Activated CD8-positive, alpha-beta memory T cell treated with anti-CD3 and anti-CD28 coated beads for 1 hour (primary cell): ENCODE measurements at places on chromosomes 1 and 21.
A peak's percentile ranks its signal among the peaks of the same experiment; 100 is the strongest.

- DNase-seq = no peak
These were observed at the start of gene KCNK1 for GRCh38 chr1:233613252-233614172. TSS of gene KCNK1 (plus strand) at chr1:233614106. CDS start at chr1:233614172, 66 bp downstream.

DNA sequence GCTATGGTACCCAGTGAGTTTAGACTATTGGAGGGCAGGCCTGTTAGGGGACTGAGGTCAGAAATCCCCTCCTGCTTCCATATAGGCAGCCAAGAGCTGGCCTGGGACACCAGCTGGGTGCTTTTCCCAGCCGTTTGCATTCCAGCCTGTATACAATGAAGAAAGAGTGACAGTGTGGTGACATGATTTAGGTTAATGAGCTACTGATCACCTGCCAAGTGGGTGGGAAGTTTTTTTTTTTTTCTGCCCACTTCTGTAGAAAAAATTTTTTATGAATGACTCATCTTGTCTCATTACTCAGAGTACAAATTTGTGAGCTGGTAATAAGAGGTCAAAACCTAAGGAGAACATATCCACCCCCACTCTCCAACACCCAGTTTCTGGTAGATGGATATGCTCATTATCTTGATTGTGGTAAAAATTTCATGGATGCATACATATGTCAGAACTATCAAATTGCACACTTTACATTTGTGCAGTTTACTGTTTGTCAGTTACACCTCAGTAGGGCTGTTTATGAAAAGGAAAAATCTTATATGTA is 16.4 kb upstream of the CGN start:
- no peak for DNase-seq

GRCh38 chr1:218700666-218701065 is 355.5 kb downstream of the TGFB2 start:
- DNase-seq = no peak

- no peak for DNase-seq
These were observed 38.2 kb upstream of the TARDBP start for GRCh38 chr1:10973956-10974881.

GRCh38 chr1:92874987-92875386 is 43.1 kb downstream of the RPL5 start:
- no peak for DNase-seq

DNA sequence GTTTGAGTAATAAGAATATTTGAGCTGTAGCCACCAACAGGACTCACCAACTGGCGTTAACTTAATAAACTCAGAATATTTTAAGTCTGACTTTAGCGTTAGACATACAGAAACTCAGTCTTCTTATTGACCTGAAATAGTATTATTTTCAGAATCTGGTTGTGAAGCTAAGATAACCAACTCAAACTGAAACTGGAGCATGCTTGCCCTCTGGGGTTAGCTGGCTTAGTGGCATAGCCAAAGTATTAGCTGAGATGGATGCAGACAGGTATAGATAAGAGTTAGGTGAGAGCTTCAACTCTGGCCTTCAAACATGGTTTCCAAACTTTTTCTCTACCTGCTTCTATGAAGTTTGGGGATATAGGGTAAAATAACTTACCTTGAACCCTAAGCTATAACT is 40.5 kb downstream of the AMY1C start:
- DNase-seq = no peak

- no peak for DNase-seq
These were observed 8.5 kb upstream of the NID1 start for GRCh38 chr1:236073307-236073897.

GRCh38 chr1:233485385-233485784 is 128.5 kb upstream of the KCNK1 start:
- no peak for DNase-seq

DNA sequence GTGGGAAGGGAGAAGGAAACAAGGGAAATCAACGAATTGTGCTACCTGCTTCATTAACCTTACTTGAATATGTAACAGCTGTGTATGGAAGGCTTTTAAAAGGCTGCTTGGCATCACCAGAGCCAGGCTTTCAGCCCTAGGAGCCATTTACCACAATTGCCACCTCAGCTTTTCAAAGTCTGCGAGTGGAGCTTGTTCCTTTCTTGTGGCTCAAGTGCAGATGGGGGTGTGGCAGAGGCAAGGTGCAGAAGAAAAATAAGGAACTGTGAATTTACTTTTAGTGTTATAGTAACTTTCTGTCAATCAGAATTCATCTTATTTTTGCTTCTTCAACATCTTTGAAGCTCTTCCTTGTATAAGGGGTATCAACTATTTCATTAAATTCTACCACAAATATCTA is 17.6 kb downstream of the CLCA2 start:
- no peak for DNase-seq

DNA sequence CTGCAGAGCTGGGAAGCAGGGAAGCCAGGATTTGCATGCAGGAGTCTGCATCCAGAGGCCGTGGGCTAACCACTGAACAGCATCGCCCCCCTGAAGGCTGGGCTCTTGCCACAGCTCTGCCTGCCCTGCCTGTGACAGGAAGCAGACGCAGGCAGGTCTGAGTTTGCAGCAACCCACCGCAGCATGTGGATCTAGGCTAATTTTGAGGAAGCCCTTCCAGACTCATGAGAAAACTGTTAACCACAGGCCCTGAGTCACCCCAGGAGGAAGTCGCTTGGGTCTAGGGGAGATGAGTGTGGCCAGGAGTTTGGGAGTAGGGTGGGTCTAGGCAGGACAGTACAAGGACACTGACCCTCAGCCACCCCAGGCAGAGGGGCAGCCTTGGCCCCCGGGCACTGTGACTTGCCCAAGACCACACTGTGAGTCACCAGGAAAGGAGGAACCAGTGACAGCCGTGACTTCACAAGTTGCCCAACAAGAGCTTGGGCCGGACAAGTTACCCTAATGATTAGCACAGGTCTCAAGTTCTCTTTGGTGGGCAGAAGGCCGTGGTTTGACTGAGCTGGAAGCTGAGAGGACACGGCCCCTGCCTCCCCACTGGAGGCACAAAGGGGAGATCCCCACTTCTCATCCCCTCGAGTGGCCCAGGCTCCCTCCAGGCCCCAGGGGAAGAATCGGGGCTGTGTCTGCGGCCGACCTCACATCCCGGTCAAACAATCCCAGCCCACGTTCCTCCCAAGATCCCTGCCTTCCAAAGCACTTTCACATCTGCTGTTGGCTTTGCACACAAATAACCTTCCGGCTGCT is 826 bp downstream of the LAPTM5 start:
- peak; percentile 61 for DNase-seq

GRCh38 chr1:39509360-39510009 is 18.0 kb downstream of the BMP8A start:
- no peak for DNase-seq

DNA sequence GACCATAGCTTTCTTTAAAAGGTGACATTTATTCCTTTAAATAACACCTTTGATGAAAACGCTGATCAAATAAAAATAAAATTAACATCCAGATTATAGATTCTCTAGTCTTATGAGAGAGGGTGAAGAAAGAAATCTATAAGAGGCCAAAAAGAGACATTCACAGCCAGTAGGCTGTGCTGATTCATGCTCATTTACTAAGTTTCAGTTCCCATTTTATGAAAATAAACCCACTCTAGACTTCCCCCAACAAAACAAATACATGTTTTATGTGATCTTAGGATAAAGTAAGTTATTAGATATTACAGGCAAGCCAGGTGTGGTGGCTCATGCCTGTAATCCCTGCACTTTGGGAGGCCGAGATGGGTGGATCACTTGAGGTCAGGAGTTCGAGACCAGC is 21.1 kb downstream of the ESRRG start:
- no peak for DNase-seq

DNA sequence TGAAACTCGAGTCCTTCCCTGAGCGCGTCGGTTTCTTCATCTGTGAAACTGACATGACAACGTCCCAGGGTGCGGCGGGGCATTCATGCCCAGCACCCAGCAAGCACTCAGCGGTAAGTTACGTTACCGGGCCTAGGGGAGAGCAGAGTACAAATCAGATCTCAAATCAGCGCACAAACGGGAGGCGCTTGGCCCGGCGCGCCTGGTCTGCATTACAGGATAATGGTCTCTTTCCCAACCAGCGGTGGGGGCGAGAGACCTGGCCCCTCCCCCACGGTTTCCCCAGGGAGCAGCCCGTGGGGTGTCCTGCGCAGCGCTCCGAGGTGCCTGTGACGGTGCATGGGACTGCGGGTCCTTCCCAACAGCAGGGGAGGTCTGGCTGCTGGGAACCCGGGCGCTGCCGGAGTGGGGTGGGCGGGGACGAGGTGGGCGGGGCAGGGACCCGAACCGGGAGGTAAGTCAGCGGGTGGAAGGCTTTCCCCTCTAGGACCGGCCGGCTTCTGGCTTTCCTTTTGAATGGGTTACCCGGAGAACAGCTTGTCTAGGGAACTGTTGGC is 1.0 kb downstream of the TMEM51 start:
- DNase-seq = no peak

DNA sequence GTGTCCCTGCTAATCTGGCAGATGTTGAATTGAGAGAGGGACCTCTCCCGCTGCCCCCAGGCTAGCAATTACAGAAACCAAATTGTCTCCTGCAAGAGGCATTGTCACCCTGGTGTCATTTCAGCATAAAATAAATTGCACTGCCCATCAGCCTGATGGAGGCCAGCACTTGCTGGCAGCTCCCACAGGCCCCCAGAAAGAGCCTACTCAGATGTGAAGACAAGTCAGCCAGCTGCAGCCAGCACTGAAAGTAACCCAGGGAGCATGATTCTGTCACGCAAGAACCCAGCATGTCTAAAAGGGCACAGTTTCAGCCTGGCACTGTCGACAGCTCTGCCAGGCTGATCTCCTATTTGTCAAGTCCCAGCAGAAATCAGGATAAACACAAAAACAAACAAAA is 110.3 kb upstream of the CTTNBP2NL start:
- no peak for DNase-seq

- no peak for DNase-seq
These were observed 14.3 kb downstream of the KANK4 start for GRCh38 chr1:62304975-62305374.

- no peak for DNase-seq
These were observed 16.6 kb downstream of the NPL start for GRCh38 chr1:182806015-182806678.

- no peak for DNase-seq
These were observed 92.3 kb upstream of the GCLM start for GRCh38 chr1:94001397-94002045.
